ENCODE measurements at places on chromosomes 5 and 9. TPM values are rescaled to one million over a fixed set of nuclear protein-coding genes. Genes with fewer than 3 reads are reported as not detected.

Gene CD14
- 42.4 TPM for total RNA-seq

Gene BARHL1
- total RNA-seq: not detected

DNA sequence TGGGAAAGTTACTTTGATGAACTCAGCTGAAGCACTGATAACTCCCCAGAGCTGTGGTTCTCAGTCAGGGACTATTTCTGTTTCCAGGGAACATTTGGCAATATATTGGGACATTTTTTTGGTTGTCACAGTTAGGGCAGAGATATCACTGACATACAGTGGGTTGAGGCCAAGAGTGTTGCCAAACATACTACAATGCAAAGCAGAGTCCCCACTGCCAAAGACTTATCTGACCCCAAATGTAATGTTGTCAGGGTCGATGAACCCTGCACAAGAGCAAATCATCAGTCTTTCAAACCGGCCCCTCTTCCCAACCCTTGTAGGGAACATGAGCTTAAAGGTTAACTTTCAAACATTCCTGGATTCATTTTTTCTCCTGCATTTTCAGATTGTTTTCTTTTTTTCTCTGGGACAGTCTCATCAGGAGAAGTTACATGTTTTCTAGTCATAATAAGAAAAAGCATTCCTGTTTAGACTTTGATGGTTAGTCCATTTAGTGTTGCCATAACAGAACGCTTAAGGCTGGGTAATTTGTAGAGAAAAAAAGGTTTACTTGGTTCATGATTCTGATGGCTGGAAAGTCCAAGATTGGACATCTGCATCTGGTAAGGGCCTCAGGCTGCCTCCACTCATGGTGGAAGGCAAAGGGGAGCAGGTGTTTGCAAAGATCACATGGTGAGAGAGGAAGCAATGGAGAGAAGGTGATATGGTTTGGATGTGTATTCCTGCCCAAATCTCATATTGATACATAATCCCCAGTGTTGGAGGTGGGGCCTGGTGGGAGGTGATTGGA, 18.8 kb upstream of the SUB1 start:
- DNase-seq: no peak

DNA sequence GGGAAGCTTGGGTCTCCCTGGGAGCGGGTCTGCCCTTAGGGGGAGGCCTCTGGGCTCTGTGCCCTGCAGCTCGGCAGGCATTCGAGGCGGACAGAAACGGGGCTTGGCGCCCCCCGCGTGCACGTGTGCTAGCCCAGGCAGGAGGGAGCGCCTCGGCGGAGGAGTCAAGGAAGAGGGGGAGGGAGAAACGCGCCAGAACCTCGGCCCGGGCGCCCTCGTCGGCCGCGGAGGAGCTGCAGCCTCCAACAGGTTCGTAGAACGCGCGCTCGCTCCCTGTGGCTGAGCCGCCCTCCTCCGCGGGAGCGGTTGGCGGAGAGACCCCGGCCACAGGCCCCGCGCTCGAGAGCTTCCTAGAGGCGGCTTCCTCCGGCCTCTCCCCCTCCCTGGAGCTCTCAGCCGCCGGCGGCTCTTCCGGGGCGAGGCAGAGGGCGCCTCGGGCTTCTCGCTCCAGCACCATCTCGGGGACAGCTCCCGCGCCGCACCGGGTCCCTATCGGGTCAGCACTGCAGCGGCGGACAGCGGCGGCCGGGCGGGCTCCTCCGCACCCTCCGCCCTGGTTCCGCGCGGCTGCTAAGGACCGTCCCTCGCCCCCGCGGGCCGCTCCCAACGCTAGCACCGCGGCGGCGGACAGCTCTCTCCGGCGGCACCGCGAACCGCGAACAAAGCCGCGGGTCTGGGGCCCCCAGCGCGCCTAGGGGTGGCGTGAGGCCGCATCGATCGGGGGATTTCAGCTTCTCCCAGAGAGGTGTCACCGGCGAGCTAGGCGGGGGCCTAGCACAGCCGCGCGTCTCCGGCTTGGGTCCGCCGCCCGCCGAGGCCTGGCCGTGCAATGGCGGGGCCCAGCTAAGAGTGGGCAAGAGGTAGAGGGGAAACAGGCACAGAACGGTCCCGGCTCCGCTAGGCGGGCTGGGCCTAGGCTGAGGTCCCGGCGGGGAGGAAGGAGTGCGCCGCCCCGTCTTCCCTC, 74.6 kb upstream of the CPLX2 start:
- DNase-seq: peak; percentile 56

Gene RETREG1
- total RNA-seq: 68.3 TPM

GRCh38 chr5:32501071-32502002, 56.8 kb upstream of the ZFR start:
- DNase-seq: peak; percentile 19

Gene SCGB3A2
- not detected for total RNA-seq

- peak; percentile 29 for DNase-seq
Measured at GRCh38 chr5:175743676-175744210, 85.9 kb downstream of the HRH2 start.

Gene PCDHGC5
- total RNA-seq: 5.9 TPM

Gene NR5A1
- total RNA-seq: 0.10 TPM

GRCh38 chr9:83240671-83241070, 177.7 kb upstream of the RASEF start:
- DNase-seq: no peak

Gene CRB2
- total RNA-seq: 9.9 TPM

Gene EGFL7
- total RNA-seq: 93.5 TPM

DNA sequence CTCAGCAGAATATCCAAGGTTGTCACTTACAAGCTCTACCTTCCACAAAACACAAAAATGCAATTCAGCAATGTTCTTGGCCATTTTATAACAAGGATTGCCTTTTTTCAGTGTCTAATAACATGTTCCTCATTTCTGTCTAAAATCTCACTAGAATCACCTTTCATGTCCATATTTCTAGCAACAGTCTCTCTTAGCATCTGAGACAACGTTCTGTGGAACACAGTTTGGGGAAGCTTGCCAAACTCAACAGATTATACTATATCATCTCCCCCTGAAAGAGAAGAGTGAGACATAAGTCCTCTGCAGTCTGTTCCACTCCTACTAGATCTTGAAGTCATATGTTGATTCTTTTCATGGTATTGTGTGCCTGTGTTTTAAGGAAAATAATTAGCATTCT, 70.7 kb downstream of the F2RL2 start:
- DNase-seq: no peak

GRCh38 chr9:97632248-97632984, 752 bp downstream of the TSTD2 start:
- no peak for DNase-seq

GRCh38 chr9:3840311-3840710, 314.5 kb upstream of the RFX3 start:
- DNase-seq: no peak

DNA sequence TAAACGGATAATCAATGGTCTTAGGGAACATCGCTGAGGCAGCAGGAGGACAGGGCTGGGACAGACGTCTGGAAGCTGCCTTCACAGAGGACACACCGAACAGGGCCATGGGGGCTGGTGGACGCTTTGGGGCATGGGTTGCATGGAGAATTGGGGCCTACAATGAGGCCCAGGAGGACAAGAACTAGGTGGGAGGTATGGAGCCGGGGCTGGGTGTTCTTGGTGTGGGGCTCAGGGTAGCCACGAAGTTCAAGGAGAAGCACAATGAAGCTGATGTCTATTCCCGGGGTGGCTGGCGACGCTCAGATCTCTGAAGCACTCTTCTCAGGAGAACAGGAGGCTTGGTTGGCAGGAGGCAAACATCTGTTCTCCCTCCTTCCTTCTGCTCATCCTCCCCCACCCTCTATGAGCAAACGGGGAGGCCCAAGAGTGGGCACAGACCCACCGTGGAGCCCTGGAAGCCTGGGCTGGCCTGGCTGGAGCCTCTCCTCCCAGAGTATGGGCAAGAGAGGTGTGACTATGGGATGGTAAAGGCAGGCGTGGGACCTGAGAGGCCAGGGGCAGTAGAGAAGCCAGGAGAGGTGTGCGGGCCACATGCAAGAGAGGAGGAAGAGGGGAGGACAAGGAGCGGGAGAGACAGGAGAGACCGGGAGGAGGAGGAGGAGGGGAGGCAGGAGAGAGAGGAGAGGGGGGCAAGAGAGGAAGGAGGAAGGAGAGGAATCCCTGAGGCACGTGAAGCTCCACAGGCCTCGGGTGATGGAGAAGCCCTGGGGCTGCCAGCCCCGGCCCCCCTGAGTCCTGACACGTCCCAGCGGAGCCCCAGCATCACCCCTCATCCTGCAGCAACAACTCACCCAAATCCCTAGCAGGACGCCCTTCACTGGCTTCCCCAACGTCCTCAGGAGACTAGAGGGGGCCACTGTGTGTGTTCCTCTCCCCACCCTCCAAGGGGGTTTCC, 159.1 kb downstream of the OLFM1 start:
- no peak for DNase-seq

GRCh38 chr9:38269775-38270174, 122.7 kb upstream of the ALDH1B1 start:
- no peak for DNase-seq

- no peak for DNase-seq
Measured at GRCh38 chr9:89519366-89519805, 21.5 kb upstream of the SEMA4D start.

DNA sequence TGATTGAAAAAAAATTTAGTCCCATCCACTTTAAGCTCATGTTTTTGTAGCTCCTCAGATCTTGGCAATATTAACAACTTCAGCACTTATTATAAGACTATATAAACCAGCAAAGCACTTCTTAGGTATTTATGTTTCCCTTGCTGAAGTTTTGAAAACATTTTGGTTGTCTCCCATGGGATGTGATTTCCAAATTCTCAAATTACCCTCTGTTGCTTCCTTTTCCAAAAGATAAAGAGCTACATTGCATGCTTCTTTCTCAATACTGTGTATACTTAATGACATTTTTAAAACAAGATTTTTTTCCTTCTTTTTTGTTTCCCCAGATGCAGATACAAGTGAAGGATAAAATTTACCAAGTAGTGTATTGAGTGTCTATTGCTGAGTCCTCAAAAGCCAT, 567.1 kb downstream of the CSNK1G3 start:
- no peak for DNase-seq

GRCh38 chr5:97534166-97534565, 351.1 kb upstream of the RIOK2 start:
- no peak for DNase-seq

GRCh38 chr5:68432682-68433081, 217.1 kb downstream of the PIK3R1 start:
- DNase-seq: no peak

DNA sequence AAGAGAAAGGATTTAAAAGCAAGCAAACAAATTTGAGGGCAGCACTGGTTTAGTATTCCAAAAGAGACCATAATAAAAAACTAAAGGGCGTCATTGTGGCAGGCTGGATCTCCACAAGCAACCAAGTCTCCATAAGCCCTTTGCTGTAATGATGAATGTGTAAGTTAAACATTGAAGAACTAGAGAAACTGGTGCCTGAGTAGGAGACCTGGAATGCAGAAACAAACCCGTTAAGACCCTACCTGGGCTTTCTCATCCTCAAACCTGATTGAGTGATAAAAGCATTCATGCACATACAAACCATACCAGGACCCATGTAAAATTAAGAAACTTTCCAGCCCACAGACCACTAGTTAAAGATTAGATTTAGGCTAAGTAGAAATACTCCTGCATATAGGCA, 1.9 kb upstream of the SCGB3A2 start:
- no peak for DNase-seq

DNA sequence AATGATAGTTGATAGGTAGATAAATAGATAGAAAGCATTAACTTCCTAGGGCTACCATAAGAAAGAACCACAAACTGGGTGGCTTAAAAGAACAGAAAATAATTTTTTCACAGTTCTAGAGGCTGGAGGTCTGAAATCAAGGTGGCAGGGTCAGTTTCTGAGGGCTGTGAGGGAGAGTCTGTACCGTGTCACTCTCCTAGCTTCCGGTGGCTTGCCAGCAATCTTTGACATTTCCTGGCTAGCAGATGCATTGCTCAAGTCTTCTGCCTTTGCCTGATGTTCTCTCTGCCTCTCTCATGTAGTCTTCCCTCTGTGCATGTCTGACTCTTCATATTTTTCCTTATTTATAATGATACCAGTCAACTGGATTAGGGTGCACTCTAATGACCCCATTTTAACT, 1132.7 kb downstream of the CDH9 start:
- DNase-seq: no peak

Gene STPG3
- total RNA-seq: not detected

Gene FOXD4L6
- 0.11 TPM for total RNA-seq

- DNase-seq: no peak
Measured at GRCh38 chr5:7867260-7867659, 1.6 kb downstream of the FASTKD3 start.

DNA sequence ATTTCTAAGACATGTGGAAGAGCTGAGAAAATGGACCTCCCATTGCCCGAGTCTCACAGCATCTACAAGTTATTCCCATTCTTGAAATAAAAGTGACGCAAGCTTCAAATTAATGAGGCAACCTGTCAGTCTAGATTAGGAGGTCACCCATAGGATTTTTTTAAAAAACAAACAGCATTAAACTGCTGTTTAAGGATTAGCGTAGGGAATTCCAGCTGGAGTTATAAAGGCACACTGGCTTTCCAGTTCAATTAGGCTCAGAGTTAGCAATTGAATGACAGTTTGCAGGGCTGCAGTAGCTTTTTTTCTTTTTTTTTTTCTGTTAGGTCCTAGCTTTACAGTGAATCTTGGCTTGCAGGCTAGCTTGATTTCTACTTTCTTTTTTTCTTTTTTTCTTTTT, 16.2 kb downstream of the PRKACG start:
- DNase-seq: no peak

DNA sequence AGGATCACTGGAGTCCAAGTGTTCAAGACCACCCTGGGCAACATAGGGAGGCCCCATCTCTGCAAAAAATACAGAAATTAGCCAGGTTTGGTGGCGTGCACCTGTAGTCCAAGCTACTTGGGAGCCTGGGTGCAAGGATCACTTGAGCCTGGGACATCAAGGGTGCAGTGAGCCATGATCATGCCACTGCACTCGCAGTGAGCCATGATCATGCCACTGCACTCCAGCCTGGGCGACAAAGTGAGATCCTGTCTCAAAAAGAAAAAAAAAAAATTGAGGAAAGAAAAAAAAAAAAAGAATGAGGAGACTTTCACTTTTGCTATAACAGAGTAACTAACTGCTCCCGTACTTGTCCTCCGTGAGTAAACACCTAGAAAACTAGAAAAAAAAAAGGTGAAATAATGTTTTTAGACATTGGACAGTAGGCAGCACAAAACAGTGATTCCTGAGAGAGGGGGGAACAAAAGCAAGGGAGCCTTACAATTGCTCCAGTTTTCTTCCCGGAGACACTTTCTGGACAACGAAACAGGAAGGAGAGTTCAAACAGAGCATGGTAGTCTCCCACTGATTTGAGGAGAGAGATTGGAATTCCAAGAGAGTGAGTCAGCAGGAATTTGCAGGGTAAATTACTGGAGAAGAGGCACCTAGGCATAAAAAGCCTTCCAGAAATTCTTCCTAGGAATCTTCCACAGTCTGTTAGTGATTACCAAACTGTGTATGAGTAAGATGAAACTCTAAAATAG, 6.9 kb upstream of the ZBTB5 start:
- DNase-seq: no peak

- DNase-seq: peak; percentile 13
Measured at GRCh38 chr9:2559192-2560152, 62.1 kb upstream of the VLDLR start.

- no peak for DNase-seq
Measured at GRCh38 chr9:134847752-134848432, 32.7 kb upstream of the FCN2 start.

Gene SHOC1
- not detected for total RNA-seq
